ENCODE measurements at places on chromosomes 4 and X.
A peak's percentile ranks its signal among the peaks of the same experiment; 100 is the strongest.

DNA sequence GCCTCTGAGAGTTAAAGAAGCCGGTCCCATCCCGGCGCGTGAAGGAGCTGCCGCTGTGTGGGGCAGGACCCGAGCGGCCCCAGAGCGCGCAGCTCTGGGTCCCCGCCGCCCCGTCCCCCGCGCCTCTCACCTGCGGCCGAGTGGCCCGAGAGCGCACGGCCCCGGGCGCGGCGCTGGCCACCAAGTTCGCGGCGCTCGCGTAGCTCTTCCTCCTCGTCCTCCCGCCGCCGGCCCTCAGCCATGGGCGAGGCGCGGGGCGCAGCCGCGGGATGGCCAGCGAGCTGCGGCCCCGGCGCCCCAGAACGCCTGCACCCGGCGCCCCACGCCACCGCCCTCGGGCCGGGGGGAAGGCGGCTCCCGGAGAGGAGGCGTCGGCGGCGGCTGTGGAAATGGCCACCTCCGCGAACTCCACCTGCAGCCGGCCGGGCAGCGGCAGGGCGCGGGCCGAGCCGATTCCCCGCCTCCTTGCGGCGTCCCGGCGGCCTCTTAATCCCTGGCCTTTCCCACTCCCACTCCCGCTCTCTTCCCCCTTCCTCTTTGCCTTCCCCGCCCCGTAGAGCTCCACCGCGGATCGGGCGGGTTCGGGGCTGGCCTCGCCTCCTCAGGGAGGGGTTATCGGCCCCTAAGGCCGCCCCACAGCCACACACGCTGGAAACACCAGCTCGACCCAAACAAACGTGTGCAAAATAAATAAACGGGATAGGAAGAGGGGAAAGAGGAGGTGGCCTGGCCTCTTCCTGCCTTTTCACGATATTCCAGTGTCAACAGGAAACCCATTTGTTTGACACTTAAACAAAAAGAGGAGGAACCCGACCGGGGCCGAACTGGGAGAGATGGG lies at the start of gene SH3D19:
TSS of gene SH3D19 (minus strand) at position 495 of the 838 bp plus-strand sequence. CDS start at position 242, 253 bp downstream.
- DNase-seq = peak; percentile 87

DNA sequence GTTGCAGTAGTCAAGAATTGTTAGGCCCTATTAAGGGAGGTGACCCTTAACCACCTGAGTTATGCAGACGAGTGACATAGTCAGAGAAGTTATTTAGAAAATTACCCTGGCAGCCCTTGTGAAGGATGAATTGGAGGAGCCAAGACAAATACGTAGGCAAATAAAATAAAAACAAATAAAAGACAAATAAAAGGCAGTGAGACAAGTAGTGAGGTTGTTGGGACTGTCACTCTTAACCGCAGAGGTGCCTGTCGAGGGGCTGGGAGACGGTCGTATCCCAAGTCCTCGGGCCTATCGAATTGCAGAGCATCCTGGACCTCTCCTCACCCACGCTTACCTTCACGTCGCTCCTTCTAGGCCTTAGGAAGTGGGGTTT lies 58.0 kb upstream of the ZC4H2 start:
- DNase-seq = no peak

GRCh38 chr4:26815199-26815598 lies 45.4 kb upstream of the STIM2 start:
- DNase-seq = no peak

GRCh38 chr4:94436512-94436911 lies 15.2 kb upstream of the PDLIM5 start:
- no peak for DNase-seq

- no peak for DNase-seq
Measured at GRCh38 chr4:113824396-113824795, 62.9 kb upstream of the CAMK2D start.

DNA sequence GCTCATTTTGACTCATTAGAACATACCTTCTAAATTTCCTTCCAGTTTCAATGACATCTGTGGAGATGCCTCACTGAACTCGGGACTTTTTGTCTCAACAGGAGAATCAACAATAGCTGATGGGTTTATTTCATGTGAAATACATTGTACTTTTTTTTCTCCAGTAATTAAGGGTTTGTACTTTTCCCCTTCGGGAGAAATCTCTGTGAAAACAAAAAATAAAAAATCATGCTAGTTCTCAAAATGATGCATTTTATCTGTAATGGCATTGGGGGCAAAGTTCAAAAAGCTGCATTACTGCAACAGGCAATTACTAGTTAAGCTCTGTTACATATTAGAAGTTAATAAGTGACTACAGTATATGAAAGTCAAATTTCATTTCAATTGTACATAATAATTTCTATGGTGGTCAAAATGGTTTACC lies 167.3 kb upstream of the SH3RF1 start:
- DNase-seq = no peak

DNA sequence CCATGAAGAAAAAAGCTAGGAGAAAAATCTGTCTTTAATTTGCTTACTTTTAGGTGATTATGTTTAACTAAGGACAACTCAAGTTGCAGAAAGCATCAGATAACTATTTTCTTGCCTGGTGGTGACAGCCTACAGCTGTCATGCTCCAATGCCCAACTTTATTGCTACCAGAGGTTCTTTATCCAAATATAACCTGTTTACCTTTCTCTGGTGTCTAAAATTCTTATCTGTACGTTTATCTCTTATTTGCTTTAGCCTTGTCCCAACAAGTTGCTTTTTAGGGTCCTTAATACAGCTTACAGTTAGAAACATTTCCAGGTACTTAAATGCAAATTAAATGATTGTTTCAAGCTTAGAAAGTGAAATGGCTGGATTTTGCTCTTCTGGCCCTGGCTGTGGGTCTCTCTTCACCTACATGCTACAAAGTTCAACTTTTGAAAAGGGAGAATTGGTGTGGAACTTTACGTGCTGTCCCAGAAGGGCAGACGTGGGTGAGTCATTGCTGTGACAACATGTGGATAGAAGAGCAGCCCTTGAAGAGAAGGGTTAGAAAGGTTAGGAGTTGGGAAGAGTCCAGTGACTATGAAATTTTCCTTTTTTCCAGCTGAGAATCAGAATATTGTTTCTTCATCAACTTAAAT lies 60.7 kb downstream of the HPGD start:
- DNase-seq = no peak

DNA sequence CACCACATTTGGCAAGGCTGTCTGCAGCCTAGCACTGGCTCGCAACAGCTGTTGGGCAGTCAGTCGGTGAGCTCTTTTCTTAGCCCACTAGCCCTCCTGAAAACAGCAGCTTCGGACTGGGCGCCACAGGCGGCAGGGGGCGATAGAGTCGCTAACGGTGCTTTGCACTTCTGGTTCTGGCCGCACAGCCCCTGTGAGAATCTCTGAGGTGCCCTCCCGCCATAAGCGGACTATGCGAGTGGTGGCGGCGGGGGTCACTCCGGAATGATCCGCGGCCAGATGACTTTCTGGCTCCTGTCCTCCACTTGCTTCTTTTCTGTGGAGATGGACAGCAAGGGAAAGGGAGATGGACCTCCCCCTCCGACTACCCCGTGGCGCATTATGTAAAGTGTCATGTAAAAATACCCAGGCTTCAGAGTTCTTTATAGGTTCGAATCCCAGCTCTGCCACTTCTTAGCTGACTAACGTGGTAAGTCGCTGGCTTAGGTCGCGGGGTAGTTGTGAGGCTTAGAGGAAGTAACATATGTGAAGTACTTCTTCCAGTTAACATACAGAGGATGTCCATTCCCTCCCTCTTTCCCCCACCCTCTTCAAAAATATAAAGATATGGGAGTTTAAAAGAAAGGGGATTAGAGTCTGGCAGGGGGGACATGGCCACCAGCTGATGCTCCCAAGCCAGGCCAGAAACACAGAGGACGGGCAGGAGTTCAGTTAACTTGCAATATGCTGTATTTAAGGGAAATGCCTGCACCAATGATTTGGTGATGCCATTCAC lies 11.0 kb downstream of the ARHGAP36 start:
- peak; percentile 41 for DNase-seq
